ENCODE measurements at places on chromosomes 4 and X.

DNA sequence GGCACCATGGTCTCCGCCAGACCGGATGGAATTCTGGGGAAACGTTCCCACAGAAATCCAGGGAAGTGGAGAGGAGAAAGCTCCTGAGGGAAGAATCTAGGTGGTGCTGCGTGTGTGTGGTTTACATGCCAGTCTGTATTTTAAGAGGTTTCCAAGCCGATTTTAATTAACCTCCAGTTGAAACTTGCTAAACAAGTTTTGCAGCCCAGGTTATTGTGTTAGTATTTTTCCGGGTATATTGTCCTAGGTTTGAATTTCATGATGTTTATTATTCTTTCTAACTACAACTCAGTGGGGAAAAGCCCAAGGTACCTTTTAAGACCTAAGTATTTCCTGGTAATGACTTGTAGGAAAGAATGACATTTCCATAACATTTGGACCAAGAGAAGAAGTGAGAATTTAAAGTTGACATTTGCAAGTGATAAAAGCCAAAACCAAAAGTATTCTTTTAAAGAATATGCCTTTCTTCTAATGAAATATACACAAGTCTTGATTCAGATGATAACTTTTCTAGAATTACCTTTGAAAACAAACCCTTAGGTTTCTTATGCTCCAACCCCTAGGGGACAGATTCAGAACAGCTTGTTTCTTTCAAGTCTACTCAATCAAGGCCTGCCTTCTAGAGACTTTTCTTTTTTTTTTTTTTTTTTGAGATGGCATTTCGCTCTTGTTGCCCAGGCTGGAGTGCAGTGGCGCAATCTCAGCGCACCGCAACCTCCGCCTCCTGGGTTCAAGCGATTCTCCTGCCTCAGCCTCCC lies 14.6 kb downstream of the SAT1 start:
- ATAC-seq, result no peak

DNA sequence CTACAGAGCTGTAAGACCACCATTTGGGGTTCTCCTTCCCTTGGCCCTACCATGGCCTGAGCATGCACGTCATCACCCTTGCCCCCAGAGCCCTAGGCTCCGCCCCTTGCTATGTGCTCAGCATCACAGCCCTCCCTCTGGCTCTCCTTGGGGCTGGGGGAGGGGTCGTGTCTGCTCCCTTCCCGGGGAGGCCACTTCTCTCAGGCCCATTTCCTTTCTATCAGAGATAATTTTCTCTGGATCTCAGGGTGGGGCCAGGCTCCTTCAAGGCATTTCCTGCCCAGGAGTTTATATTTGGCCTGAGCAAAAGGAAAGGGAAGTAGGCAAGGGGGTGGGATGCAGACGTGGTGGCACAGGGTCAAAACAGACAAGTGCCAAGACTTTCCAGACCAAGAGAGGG lies 55.9 kb downstream of the STARD8 start:
- no peak for ATAC-seq

DNA sequence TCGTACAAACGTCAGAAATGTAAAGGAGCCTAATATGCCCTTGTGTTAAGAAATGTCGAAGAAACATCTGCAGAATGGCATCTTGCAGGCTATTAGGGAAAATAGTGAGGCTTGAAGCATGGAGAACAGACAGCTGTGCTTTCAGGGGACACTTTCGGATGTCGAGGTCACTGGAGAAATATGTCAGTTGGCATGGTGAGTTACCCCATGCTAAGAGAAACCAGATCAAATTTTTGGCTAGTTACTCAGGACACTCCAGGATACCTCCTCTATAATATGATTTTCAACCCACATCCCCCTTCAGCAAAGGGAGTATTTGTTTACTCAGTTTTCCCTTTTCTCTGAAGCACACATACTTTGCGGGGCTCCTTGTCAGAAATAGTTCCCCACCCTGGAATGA lies 171.4 kb downstream of the GPC3 start:
- no peak for ATAC-seq

GRCh38 chrX:56978172-56978571 lies 17.2 kb downstream of the SPIN3 start:
- peak; percentile 53 for ATAC-seq

DNA sequence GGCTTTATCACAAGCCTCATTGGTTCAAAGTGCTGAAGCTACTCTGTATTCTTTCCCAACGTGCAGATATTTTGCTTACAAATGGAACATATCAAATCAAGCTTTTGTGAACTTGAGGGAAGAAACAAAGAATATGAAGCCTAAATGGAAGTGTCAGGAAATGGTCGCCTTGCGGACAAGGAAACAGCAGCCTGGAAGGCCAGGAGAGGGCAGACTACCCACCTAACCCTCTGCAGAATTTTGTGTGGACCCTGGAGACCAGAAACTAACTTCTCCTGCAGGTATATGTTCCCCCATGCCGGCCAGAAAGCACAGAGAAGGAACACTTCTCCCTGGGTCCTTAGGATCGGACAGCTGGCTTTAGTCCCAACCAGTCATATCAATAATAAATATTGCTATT lies 1425.8 kb downstream of the PCDH7 start:
- no peak for ATAC-seq

DNA sequence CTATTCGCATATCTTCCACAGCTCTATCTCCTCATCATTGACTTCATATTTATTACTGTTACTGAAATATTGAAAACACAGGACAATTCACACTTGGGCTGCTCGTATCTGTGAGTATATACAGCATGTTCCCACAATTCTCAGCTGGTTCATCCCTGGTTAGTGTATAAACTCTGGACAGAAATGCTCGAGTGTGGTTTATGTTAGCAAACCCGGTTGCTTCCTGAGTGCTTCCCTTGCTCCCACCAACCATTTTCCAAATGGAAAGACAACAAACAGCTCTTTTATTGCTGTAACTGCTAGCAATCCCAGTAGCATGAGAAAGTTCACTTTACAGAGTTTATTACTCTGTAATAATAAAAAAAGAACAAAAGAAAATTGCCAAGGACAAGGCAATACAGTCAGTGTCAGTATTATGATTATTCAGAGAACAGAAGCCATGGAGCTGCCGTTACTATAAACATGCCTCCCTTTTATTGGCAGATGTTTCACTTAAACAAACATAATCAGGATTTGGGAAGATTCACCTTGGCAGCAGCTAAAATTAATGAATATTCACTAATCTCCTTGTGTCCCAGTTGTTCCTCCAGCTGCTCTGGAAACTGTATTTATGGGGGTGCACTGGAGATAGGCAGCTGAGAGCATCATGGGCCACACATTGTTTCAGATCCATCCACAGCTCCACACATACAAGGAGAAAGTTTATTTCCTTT lies 134.1 kb upstream of the GUCY1A1 start:
- ATAC-seq, result no peak

DNA sequence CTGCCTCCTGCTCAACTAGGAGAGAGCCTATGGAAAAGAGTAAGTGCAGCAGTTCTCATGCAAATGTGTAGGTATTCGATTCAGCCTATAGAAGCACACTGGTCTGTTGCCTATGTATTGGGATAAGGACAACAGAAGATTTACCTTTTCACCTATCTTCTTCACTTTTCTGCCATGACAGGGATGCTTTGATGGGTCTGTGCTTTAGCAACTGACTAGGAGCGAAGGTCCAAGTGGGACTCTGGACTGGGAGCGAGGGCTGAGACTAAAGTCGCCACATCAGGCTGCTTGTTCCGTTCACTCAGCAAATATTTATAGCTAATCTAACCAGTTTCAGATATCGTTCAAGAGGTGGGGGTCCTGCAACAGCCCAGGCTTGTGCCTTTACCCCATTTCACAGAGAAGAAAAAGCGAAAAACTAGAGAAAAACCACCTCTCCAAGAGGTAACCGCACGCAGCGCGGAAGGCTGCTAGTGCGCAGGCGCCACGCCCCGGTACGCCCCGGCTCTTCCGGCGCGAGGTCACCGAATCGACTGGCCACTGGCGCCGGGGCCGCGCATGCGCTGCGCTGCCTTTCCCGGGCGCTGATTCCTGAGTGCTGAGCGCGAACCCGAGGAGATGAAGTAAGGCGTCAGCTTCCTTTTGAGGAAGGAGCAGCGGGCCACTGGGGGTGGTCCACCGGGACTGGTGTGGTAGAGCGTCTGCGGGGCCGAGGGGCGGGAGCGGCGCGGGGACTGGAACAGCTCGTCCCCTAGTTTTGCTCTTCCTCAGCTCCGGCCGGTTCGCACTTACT lies at the start of gene RBMX2:
RBMX2 (plus strand) TSS at position 573 of the 793 bp plus-strand sequence; CDS start at position 619, 46 bp downstream.
- peak; percentile 93 for ATAC-seq

- no peak for ATAC-seq
Measured at GRCh38 chr4:38313999-38314561, 349.9 kb upstream of the KLF3 start.

DNA sequence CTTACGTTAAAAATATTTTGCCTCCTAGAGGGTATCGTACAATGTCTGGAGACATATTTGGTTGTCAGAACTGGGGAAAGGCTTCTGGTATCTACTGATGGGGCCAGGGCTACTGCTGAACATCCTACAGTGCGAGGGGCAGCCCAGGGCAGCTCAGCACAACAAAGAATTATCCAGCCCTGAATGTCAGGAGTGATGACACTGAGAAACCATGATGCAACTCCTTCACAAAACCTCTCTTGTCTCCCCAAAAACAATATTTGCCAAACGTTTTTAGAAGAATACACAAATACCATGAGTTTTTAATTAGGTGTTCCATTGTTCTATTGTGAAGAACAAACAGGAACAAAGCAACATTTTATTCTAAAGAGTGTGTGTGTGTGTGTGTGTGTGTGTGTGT lies 43.4 kb upstream of the CLNK start:
- ATAC-seq, result no peak

DNA sequence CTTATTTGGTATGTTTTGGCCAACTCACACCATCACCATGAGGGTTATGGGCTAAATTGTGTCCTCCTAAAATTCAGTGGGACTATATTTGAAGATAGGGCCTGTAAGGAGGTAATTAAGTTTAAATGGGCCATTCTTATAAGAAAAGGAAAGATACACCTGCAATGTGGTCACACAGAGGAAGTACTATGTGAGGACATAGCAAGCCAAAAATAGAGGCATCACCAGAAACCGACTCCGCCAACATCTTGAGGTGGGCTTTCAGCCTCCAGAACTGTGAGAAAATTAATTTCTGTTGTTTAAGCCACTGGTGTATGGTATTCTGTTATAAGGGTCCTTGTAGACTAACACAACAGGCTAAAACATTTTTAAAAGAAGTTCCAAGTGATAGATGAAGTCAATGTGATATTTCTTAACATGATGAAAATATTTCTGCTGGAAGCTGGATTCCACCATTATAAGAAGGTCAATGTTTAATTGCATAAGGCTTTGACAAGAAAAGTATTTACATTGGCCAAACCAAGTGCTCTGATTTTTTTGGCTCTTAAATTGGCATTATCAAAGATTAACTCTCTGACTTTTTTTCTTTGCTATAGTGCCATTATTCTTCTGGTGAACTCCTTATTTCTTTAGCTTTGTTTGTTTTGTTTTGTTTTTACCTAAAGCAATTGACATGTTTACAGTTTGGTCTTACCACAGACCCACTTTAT lies 540.9 kb downstream of the PPARGC1A start:
- ATAC-seq, result no peak

GRCh38 chr4:81095389-81095788 lies 64.9 kb downstream of the BMP3 start:
- no peak for ATAC-seq

- no peak for ATAC-seq
Measured at GRCh38 chr4:148443512-148444295, 1.5 kb upstream of the NR3C2 start.

DNA sequence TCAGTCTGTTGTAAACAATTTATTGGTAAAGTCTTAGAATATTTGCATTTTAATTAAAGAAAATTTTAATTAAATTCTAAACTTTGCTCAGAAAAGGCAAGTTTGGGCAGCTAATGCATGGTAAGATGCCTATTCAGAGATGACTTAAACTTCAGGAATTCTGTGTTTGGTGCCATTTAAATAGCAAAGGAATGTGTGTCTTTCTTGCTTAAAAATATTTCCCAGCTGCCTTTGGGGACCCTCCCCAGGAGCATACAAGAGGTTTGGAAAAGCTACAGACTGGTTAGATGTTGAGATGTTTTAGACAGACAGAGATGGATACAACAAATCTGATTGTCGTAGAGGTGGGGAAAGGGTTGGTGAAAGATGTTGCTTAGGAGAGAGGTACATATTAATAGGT lies 36.5 kb downstream of the AFF2 start:
- no peak for ATAC-seq
